Stimulated activated CD8-positive, alpha-beta memory T cell treated with anti-CD3 and anti-CD28 coated beads, Interleukin-4, amount 100 ng/mL, for 48 hours (primary cell): ENCODE measurements at places on chromosomes 2 and 18.

GRCh38 chr2:164903204-164903603, 52.1 kb downstream of the SLC38A11 start:
- no peak for DNase-seq

- no peak for DNase-seq
Observed at GRCh38 chr2:73700131-73700611, 37.0 kb downstream of the TPRKB start.

DNA sequence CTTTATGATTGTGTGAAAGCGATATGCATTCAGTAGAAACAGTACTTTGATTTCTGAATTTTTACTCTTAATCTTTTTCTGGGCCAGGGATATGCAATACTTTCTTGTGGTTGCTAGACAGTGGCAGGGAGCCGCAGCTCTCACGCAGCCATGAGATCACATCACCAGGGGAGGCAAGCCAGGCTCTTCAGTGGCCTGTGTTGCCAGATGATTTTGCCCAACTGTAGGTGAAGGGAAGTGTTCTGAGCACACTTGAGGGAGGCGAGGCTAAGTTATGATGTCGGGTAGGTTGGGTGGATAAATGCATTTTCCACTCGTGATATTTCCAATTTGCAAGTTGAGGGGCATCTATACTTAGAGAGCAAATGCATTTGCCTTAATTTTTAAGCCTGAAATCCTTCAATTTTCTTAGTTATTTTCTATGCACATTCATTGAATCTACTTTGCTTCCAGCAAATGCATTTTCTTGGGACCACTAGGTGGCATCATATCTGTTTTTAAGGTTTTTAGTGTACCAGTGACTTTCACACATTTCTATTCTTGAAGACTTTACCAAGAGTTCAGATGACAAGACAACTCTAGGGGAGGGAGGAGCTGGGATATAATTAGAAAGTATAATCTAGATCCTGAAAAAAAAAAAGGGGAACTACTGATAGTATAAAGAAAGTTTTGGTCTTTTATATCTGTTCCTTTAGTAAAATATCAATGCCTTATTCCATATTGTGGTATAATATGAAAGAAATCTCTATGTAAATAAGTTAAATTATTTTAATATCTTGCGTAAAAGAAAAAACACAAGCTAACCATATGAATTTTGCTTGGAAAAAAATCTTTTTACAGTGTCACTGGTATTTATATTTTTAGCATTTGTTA, 643.3 kb downstream of the SOCS6 start:
- DNase-seq = no peak

- no peak for DNase-seq
Observed at GRCh38 chr2:72921088-72921851, 4.0 kb downstream of the EMX1 start.

DNA sequence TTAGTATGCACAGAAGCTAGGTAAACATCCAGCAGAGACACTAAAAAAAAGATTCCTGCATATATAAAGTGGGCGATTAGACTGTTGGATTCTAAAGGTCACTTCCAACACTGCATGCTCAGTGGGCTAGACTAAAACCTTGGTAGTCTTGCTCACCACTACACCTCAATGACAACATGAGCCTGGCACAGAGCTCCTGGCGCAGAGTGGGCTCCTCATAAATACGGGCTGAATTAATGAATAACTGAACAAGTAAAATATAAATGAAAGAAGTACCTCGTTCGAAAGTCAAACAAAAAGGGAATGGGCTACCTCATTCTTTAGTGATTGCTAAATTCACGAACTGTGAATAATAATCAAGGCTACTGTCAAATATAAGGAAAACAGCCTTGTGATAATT, 185.3 kb downstream of the STK39 start:
- no peak for DNase-seq
